SJSA1 (cell line): ENCODE measurements at places on chromosomes 13 and 19. TPM values are rescaled to one million over a fixed set of nuclear protein-coding genes. Genes with fewer than 3 reads are reported as not detected.
A peak's percentile ranks its signal among the peaks of the same experiment; 100 is the strongest.

The C1QTNF9B gene
- 0.08 TPM in 1 of 2 replicates, not detected in the other for total RNA-seq

- DNase-seq = no peak
- H3K27ac ChIP-seq = no peak overlapping the region
- H3K36me3 ChIP-seq = peaks cover 52% of the 10 kb centered on the region
- peaks cover 11% of the 10 kb centered on the region for H3K4me1 ChIP-seq
- H3K4me3 ChIP-seq = no peak overlapping the region
Observed at GRCh38 chr19:52660981-52661380, 22.8 kb upstream of the ZNF83 start.

GRCh38 chr19:4326837-4327251, 11.8 kb downstream of the STAP2 start:
- no peaks in the 10 kb centered on the region for H3K36me3 ChIP-seq
- no peak overlapping the region for H3K4me3 ChIP-seq
- no peak for DNase-seq

DNA sequence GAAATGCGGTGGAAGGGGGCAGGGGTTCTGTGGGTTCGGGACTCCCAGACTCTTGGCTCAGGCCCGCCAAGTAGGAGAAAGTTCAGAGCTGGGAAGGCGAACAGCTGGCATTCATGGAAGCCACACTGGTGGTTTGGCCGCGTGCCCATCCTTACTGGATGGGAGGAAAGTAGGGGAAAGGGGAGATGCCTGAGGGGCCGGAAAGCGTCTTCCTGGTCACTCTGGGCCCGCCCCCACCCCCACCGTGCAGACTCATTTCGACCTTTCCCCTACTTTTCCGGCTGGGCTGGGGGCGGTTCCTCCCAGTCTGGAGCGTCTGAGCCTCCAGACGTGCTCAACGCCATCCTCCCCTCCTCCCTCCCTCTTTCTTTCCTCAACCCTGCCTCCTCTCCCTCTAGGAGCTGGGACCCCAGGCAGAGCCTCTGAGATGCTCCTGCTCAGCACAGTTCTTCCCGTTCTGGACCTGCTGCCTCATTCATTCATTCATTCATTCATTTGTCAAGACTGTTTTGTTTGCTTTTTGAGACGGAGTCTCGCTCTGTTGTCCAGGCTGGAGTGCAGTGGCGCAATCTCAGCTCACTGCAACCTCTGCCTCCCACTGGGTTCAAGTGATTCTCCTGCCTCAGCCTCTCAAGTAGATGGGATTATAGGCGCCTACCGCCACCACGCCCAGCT, 3.5 kb downstream of the ANGPTL4 start:
- no peaks in the 10 kb centered on the region for H3K36me3 ChIP-seq
- H3K4me1 ChIP-seq = peaks cover 34% of the 10 kb centered on the region
- H3K27ac ChIP-seq = no peak overlapping the region
- no peaks in the 10 kb centered on the region for H3K27me3 ChIP-seq

DNA sequence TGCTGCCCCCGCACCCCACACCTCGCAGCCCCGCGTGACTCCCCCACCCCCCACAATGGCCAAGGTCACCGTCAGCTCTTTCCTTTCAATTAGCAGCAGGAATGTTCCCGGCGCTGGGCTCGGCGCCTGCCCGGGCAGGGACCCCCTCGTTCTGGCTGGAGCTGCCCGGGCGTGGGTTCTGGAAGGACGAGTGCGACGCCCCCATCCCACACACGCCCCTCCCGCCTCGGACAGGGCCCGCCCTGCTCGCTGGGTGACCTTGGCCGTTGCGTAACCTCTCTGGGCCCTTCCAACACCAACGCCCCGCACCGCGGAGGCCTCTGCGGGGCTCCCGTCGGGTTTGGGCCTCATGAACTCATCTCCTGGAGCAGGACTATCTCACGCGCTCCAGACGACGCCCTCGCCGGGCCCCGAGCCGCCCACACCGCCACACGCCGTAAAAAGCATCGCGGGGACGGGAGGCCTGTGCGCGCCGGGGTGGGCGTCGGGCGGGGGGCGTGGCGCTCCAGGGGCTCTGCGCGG, 10.3 kb downstream of the PALM start:
- no peaks in the 10 kb centered on the region for H3K36me3 ChIP-seq
- H3K27ac ChIP-seq = no peak overlapping the region
- H3K4me1 ChIP-seq = no peaks in the 10 kb centered on the region
- no peak overlapping the region for H3K4me3 ChIP-seq

The GPATCH1 gene
- total RNA-seq = 12.1 and 18.3 TPM in 2 replicates

- DNase-seq = no peak
- H3K36me3 ChIP-seq = peaks cover 42% of the 10 kb centered on the region
- no peak overlapping the region for H3K4me3 ChIP-seq
- H3K4me1 ChIP-seq = peaks cover 18% of the 10 kb centered on the region
- no peak overlapping the region for H3K27ac ChIP-seq
Observed at GRCh38 chr19:13077240-13077639, 25.4 kb downstream of the LYL1 start.

DNA sequence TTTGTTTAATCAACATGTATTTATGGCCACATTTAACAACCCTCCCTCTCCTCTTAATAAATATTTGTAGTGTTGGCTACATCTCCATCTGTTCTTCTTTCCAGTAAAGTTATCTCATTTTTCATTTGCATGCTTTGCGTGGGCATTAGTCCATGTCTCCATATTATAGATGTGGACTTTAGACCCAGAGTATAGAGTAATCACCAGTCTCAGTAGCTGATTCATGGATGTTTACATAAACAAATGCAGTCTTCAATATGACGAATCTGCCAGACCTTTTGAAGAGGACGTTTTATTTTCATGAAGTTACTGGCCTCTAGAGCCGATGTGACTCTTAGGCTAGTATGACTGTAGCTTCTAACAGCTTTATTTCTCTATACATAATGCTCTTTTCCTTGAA, 1546.2 kb downstream of the OLFM4 start:
- no peaks in the 10 kb centered on the region for H3K36me3 ChIP-seq
- no peaks in the 10 kb centered on the region for H3K27me3 ChIP-seq
- no peaks in the 10 kb centered on the region for H3K4me1 ChIP-seq
- no peak overlapping the region for H3K4me3 ChIP-seq
- no peak overlapping the region for H3K27ac ChIP-seq

GRCh38 chr13:113897161-113897560, 33.3 kb upstream of the GAS6 start:
- peak; percentile 100 for DNase-seq
- H3K4me1 ChIP-seq = peaks cover 28% of the 10 kb centered on the region
- H3K27ac ChIP-seq = peak overlapping the region; percentile 98

DNA sequence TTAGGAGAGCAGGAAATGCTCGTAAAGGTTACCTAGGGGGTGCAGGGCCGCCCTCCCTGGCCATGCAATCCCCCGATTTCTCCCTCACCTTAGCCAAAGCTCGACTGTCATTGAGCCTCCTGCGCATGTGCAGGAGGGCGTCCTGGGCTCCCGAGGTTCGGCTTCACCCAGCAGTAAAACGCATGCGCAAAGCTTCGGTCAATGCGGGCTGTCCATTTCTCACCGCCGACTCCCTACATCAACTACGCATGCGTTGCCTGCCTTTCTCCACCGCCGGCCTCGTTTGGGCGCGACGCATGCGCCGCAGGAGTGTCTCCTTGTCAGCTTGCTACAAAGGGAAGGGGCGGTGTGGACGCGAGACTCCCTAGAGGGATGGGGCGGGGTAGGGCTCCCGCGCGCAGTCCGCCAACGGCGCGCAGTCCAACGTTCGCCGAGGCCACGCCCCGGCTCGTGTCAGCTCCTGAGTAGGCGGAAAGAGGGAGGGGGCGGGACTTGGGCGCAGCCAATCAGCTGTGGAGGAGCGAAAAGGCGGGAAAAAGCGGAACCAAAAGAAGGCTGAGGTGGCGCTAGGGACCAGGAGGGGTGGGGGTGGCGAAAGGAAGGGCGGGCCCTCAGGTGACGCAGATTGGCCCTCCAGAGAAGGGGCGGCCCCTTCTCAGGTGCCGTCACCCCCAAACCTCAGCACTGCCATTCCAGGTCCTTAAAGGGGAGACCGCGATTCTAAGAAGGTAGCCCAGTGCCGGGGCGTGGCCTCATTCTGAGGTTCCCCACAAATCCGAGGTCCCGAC, at the start of the genes SYNGR4 and TMEM143:
Gene SYNGR4, plus strand, starts transcription at position 558 of the 788 bp plus-strand sequence. CDS start 1,476 bp downstream, outside the sequence.
Gene TMEM143, minus strand, starts transcription at position 131 of the 788 bp plus-strand sequence. Its CDS starts 20 bp downstream, at position 111.
- H3K27ac ChIP-seq = peak within 1 kb of the TSS; percentile 54
- H3K4me1 ChIP-seq = peaks cover 11% of the 10 kb centered on the region
- no peaks in the 10 kb centered on the region for H3K27me3 ChIP-seq
- no peaks in the 10 kb centered on the region for H3K36me3 ChIP-seq
- H3K4me3 ChIP-seq = peak within 1 kb of the TSS; percentile 41
- DNase-seq = peak; percentile 99

The ZNF83 gene
- total RNA-seq = 22.4 and 37.7 TPM in 2 replicates

DNA sequence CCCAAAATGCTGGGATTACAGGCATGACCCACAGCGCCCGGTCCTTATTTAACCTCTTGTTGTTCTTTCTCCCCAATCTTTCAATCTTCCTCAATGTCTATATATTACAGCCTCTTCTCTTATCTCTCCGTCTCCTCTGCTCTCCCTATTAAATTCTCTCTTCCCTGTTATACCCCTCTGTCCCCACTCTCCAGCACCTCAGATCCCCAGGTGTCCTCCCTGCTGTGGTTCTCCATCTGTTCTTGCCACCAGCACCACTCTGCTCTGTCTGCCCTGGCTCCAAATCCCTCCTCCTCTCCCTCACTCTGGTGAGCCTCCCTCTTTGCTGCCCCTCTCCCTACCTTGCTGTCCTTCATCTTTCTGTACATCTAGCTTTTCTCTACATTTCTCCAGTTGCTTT, 1.1 kb downstream of the ZNF600 start:
- peaks cover 4% of the 10 kb centered on the region; the same call in 1 of the 2 replicates for H3K4me1 ChIP-seq
- H3K27me3 ChIP-seq = no peaks in the 10 kb centered on the region
- H3K36me3 ChIP-seq = no peaks in the 10 kb centered on the region
- no peak overlapping the region; the same call in 1 of the 2 replicates for H3K4me3 ChIP-seq
- DNase-seq = no peak
- no peak overlapping the region for H3K27ac ChIP-seq

The ATP8B3 gene
- total RNA-seq = 2.7 and 3.8 TPM in 2 replicates

DNA sequence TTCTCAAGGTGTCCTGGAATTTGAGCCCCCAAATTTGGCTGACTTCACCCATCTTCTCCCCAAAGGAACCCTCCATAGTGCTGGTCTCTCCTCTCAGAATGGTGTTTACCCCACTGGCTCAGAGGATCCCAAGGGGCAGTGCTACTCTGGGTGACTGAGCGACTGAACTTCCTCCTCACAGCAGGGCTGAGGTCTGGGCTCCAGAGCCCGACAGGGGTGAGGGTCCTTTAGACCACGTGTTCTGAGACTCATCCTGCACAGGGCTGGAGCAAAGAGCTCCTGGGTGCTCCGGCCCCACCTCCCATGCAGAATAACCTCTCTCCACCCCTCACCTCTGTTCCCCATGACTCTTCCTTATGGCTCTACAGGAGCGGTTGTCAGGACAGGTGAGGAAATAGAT, 23.2 kb upstream of the CD33 start:
- no peak overlapping the region for H3K27ac ChIP-seq
- H3K36me3 ChIP-seq = no peaks in the 10 kb centered on the region
- no peaks in the 10 kb centered on the region for H3K4me1 ChIP-seq
- no peak overlapping the region for H3K4me3 ChIP-seq
- no peak for DNase-seq

DNA sequence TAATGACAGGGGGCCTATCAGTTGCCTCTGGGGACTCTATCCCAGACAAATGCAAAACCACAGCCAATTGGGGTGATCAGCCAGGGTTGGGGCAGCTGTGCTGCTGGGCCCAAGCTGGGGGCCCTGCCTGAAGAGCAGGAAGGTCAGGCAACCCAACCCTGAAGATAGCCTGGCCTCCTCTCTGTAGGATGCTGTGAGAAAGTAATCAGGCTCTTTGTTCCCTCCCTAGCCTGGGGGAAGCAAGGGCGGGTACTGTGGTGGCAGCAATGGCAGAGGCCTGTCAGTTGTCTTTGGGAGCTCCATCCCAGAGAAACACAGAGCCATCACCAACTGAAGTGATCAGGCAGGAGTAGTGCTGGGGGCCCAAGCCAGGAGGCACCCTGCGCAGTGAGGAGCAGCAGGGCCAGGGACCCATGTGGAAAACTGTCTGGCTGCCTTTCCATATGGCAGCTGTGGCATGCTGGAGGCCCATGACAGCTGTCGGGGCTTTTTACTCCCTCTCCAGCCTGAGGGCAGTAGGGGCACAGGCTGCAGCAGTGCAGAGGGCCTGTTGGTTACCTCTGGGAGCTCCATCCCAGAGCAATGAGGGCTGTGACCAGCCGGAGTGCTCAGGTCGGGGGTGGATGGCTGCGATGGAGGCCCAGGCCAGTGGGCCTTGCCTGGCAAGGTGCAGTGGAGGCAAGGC, 73.6 kb upstream of the ATP12A start:
- H3K4me1 ChIP-seq = 0 out of 2 replicates have a peak, but pooled peaks cover 3% of the 10 kb centered on the region
- no peak overlapping the region for H3K4me3 ChIP-seq
- no peak overlapping the region for H3K27ac ChIP-seq
- no peaks in the 10 kb centered on the region for H3K36me3 ChIP-seq

DNA sequence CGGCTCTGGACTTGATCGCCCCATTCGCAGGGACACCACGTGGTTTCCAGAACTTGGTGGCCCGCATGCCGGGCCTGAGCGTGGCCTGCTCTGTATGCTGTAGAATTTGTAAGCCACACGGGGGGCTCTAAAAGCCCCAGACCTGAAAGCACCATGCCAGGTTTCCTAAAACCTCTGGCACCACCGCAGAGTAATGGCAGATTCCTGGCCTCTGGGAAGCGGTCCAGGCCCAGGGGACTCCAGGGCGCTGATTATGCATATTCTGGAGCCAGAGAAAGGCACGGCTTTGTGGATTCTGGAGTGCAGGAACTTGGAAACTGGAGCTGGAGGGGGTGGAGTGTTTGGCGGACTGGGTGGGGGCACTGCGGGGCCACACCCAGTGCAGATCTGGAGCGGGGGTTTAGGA, 3.7 kb downstream of the FTL start:
- H3K27ac ChIP-seq = no peak overlapping the region
- peaks cover 64% of the 10 kb centered on the region for H3K36me3 ChIP-seq
- H3K4me3 ChIP-seq = no peak overlapping the region
- peaks cover 28% of the 10 kb centered on the region for H3K4me1 ChIP-seq

The LILRB4 gene
- not detected in 2 replicates for total RNA-seq

DNA sequence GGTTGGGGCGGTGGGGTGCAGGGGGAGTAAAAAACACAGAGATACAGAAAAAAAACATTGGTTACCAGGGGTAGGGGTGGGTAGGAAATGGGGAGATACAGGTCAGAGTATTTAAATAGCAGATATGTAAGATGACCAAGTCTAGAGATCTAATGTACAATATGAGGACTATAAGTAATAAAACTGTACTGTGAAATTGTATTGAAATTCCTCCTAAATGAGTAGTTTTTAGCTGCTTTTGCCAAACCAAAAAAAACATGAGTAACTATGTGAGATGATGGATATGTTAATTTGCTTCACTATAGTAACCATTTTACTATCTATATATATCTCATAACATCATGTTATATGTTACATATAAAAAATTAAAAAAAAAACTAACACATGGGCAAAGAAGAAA, 29.6 kb downstream of the VWA8 start:
- no peak for DNase-seq
- peaks cover 4% of the 10 kb centered on the region for H3K4me1 ChIP-seq
- peaks cover 11% of the 10 kb centered on the region for H3K36me3 ChIP-seq
- H3K4me3 ChIP-seq = no peak overlapping the region
- H3K27me3 ChIP-seq = no peaks in the 10 kb centered on the region
